ENCODE measurements at places on chromosomes 2 and 18.
A peak's percentile ranks its signal among the peaks of the same experiment; 100 is the strongest.

DNA sequence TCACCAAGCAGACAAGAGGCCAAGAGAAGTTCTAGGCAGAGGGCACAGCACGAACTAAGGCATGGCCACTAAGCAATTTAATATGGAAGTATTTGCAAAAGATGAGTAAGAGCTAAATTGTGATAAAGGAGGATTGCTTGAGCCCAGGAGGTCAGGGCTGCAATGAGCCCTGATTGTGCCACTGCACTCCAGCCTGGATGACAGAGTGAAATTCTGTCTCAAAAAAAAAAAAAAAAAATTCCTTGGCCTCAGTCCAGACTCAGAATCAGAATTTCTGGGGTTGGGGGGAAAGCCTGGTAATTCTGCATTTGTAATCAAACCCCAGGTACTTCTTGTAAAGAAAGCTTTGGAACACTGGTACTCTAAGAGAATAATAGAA is 46.8 kb upstream of the RTN4 start:
- peak; percentile 34 for ATAC-seq

DNA sequence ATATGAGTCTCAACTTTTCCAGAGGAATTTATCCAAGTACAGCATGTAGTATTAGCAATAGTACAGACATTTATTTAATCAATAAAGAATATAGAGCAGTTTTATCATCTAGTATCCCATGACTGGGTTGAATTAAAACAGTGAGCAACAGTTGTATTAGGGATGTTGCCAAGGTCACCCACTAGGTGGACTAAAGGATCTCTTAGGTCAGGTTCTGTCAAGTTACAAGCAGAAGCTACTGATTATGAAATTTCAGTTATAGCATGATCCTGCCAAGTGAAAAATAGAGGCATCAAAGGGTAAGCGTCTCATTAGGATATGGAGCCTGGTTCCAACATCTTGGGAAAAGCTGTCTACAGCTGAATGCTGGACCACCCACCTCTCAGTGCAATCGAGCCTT is 52.1 kb upstream of the LAPTM4A start:
- ATAC-seq = peak; percentile 76

GRCh38 chr2:101354420-101355311 is 32.6 kb downstream of the CREG2 start:
- ATAC-seq = no peak

- ATAC-seq = peak; percentile 72
Observed at GRCh38 chr2:205785507-205786260, 103.4 kb downstream of the NRP2 start.

GRCh38 chr18:2535419-2535910 is 35.8 kb downstream of the METTL4 start:
- ATAC-seq = no peak

DNA sequence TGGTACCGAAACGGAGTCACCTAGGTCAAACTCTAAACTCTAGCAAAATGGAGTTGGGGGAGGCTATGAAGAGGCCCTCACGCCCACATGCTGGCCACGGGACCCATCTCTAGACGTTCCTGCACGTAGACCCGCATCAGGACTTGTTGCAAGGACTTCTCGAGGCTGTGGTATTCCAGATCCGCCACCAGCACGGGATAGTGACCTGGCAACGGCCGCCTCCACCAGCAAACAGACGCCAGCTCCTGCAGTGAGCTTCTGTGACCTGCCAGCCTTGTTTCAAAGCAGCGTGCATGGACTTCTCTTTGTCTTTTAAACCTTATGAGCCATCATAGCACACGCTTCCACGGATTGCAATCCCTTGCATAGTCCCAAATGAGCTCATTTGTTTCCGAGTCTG is 40.3 kb upstream of the RALBP1 start:
- no peak for ATAC-seq
